Liver (tissue), 10 donors: ENCODE measurements at places on chromosomes 13 and 19.

DNA sequence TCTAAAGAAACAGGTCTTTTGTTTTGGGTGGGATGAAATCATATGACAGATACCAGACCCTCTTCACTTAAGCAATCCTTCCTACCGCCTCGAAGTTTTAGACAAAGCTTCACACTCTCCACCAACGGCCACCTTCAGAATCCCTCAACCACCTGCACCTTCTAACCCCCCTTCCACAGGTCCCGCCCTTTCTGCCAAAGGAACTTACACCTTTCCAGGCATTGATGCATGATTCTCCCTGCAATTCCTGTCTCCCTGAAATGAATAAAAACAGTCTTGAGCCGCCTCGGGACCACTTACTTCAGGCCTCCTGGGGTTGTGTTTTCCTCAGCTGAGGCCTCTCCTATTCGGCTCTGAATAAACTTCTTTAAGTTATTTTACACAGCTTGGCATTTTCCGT lies 859 bp downstream of the ZNF433 start:
- H3K27ac ChIP-seq, result no peak overlapping the region
- peaks cover 5% of the 10 kb centered on the region for H3K4me1 ChIP-seq
- H3K27me3 ChIP-seq, result no peaks in the 10 kb centered on the region
- peak overlapping the region; percentile 83 for H3K4me3 ChIP-seq
- no peak for DNase-seq

- H3K36me3 ChIP-seq, result no peaks in the 10 kb centered on the region
- no peak overlapping the region for H3K4me3 ChIP-seq
- H3K27me3 ChIP-seq, result no peaks in the 10 kb centered on the region
- no peak for DNase-seq
- H3K4me1 ChIP-seq, result no peaks in the 10 kb centered on the region
These were observed 979.7 kb upstream of the SLC10A2 start for GRCh38 chr13:104045907-104046306.

DNA sequence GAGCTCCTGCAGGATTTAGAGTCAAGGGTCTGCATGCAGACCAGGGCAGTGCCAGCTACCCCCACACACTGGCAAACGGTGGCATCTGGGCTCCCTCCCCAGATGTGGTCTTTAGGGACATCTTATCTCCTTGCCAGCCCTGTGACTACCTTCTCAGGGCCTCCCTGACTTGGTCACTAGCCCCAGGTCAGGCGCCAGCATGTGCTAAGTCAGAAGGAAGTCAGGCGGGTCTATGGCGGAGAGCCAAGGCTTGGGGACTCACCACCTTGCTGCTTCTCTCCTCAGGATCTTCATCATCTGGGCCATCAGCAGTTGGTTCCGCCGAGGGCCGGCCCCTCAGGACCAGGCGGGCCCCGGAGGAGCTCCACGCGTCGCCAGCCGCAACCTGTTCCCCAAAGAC lies 17.6 kb downstream of the CLPTM1 start:
- H3K36me3 ChIP-seq, result peaks cover 56% of the 10 kb centered on the region
- no peaks in the 10 kb centered on the region for H3K27me3 ChIP-seq
- DNase-seq, result no peak
- no peak overlapping the region for H3K27ac ChIP-seq
- H3K4me3 ChIP-seq, result no peak overlapping the region
- no peaks in the 10 kb centered on the region for H3K4me1 ChIP-seq

DNA sequence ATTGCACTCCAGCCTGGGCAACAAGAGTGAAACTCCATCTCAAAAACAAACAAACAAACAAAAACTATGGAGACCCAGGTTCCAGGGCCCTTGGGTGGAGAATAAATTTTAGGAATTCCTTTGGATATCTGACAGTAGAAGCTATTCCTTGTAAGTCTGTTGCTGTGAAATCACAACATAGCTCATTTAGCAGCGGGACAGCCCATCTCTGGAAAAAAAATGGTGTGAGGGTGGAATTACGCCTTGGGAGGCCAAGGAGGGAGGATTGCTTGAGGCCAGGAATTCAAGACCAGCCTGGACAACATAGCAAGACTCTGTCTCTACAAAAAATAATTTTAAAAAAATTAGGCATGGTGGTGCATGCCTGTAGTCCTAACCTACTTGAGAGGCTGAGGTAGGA lies 15.7 kb downstream of the HMGB1 start:
- no peaks in the 10 kb centered on the region for H3K36me3 ChIP-seq
- H3K4me1 ChIP-seq, result peaks cover 5% of the 10 kb centered on the region
- no peak overlapping the region for H3K4me3 ChIP-seq
- H3K27ac ChIP-seq, result no peak overlapping the region
- no peaks in the 10 kb centered on the region for H3K27me3 ChIP-seq

DNA sequence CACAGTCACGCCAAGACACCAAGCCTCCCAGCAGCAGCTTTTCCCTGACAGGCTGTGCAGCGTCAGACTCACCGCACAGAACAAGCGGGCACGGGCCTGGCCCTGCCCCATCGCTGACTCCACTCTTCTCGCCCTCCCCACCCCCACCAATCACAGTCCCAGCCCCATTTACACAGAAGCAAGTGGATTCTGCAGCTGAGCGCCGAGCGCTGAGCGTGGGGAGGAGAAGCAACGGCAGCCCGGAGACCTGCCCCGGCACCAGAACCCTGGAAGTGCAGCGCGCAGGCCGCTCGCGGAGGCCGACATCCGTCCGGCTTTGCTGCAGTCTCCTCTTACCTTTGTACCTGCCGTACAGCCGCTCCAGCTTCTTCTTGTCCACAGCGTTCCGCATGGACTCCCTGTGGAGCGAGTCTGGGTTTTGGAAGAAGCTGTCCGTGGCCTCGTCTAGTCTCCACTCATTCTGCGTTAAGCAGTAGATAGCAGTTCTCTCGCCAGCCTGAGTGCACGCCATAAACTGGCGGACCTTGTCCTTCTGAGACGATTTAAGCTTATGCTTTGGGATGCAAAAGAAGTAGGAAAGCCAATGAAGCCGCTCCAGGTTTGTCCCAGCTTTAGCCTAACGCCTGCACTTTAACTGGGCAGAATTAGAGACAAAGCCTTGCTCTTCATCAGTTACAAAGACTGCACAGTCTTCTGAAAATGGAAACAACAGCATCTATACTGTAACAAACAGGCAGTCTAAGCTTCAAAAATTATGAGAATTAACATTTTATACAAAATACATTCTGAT lies 6.8 kb downstream of the DCUN1D2 start:
- no peak overlapping the region for H3K4me3 ChIP-seq
- H3K27me3 ChIP-seq, result no peaks in the 10 kb centered on the region
- no peaks in the 10 kb centered on the region for H3K36me3 ChIP-seq
- H3K4me1 ChIP-seq, result peaks cover 16% of the 10 kb centered on the region

DNA sequence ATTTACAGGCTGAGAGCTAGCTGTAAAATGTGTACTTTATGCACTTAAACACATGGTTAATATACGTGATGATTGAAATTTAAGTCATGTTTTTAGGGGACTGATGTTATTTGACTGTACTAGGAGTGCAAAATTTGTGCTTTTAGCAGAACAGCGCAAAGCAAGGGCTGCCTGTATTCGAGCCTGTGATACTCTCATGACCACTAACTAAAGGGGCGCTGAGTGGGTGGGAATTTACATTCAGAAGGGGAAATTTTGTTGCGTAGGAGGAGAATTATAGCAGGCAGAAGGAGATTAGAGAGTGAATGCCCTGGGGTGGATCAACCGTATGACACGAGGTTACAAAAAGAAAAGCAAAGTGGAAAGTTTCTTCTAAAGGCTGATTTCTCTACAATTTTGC lies 271.8 kb upstream of the HTR2A start:
- no peaks in the 10 kb centered on the region for H3K36me3 ChIP-seq
- no peaks in the 10 kb centered on the region for H3K4me1 ChIP-seq
- no peak overlapping the region for H3K27ac ChIP-seq
- H3K4me3 ChIP-seq, result no peak overlapping the region
- no peaks in the 10 kb centered on the region for H3K27me3 ChIP-seq
